ENCODE measurements at places on chromosomes 2 and 18.

DNA sequence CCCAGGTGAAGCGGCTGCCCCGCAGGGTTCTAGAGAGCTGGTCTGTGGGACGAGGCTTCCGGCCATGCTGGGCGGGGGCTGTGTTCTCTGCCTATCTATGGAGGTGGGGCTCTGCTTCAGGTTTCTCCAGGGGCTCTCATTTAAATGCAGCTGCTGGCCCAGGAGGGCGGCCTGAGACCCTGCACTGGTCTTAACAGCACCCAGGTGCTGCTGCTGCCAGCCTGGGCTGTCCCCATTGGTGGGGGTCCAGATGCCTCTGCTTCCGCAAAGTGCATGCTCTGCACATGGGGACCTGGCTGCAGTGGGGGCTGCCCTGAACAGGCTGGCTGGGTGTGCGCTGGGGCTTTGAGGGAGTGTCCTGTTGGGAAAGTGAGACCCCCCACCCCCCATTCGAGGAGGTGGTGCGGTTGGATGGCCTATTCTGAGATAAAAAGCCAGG, 29.7 kb upstream of the ALLC start:
- no peak for DNase-seq

DNA sequence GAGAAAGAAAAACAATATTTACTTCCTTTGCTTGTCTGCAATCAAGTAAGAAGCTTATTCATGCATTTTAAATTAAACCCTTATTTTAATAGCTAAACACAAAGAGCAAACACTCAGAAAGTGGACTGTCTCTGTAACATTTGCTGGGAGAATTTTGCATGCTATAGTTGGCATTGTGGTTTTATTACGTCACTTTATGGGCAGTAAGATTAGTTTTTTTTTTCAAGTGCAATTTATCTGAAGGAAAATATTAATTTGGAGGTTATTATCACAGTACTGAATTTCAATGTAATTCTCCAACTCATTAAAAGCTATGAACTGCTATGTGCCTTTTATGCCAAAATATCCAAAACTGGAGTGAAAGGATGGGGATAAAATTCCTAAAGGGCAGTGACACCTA, 103.3 kb downstream of the TMEFF2 start:
- no peak for DNase-seq

GRCh38 chr18:37242826-37243560, 322.6 kb downstream of the CELF4 start:
- no peak for DNase-seq

GRCh38 chr2:142131010-142131669, at the start of gene LRP1B:
LRP1B (minus strand) TSS chr2:142131016; CDS start chr2:142130729, 287 bp downstream.
- peak; percentile 30 for DNase-seq

- DNase-seq: no peak
Observed at GRCh38 chr2:37698931-37699481, 27.6 kb upstream of the CDC42EP3 start.

GRCh38 chr2:174678395-174678794, 80.8 kb upstream of the WIPF1 start:
- DNase-seq: no peak

- no peak for DNase-seq
Observed at GRCh38 chr2:170882758-170883157, 46.3 kb upstream of the GORASP2 start.

DNA sequence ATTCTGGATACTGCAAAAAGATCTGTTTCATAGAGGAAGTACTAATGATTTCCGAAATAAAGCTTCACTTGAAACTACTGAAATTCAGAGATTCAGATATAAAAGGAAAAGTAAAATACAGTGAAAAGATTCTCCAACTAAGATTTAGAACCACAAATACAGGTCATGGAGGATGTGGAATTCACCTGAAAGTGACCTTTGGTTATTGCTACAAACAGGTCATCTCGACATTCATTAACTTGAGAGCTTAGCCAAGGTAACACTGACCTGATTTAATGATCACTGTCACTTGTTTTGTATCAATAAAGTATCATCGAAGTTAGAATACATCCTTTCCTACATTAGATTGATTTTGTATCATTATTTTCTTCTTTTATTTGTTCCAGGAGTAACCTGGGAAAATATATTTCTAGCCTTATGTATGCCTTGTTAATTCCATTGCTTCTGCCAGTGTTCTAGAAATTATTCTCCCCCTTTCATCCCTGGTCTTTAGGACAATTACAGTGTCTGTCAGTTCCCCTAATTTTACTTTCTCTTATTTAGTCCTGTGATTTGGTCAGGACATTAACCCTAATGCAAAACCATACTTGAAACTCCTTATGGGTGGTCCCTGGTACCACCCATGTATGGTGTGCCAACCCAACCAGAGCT, 420.1 kb downstream of the LRP1B start:
- DNase-seq: no peak

GRCh38 chr2:208798698-208799097, 392.1 kb downstream of the PTH2R start:
- DNase-seq: no peak

DNA sequence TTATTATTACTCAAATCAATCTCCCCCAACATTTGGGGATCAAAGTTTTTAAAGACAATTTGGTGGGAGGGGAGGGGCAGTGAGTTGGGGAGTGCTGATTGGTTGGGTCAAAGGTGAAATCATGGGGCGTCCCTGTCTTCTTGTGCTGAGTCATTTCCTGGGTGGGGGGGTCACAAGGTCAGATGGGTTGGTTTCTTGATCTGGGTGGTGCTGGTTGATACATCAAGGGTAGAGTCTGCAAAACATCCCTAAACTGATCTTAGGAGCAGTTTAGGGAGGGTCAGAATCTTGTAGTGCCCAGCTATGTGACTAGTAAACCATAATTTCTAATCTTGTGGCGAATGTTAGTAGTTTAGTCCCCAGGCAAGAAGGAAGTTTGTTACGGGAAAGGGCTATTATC, 67.4 kb downstream of the MOGAT1 start:
- DNase-seq: no peak

DNA sequence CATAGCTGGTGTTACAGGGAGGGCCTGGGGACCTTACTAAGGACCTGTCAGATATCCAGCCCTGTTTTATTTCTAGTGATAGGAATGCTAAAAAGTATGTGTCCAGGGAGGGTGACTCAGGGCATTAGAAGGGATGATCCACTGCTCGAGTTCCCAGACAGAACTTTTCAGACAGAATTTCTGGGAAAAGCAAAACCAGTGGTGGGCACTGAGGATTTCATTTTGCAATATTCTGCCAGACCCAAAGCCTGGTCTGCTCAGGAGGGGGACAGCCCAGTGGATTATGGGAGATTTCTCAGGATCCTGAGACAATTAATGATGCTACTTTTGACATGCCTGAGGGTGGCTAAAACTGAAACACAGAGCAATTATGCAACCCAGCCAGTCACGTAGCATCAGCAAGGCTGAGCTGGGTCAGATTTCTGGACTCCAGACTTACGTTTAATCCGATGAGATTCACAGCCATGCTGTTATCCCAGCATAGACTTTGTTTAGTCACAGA, 4.7 kb upstream of the KCNE4 start:
- DNase-seq: no peak

DNA sequence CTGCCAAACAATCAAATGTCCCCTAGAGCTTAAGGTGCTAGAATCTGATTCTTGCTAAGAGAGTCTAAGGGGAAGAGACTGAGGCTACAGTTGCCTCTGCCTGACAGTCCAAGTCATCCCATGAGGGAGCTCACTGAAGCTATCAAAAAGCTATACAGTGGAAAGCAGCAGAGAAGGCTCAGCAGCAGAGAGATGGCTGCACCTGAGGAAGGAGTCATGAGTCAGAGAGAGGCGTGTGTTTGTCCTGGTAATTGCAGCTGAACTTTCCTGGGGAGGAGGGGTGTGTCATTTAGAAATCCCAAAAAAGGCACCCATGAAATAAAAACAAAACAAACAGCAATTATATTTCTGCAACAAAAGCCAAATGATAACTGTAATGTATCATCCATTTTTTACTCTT, 305.2 kb upstream of the UBE2E3 start:
- DNase-seq: no peak

DNA sequence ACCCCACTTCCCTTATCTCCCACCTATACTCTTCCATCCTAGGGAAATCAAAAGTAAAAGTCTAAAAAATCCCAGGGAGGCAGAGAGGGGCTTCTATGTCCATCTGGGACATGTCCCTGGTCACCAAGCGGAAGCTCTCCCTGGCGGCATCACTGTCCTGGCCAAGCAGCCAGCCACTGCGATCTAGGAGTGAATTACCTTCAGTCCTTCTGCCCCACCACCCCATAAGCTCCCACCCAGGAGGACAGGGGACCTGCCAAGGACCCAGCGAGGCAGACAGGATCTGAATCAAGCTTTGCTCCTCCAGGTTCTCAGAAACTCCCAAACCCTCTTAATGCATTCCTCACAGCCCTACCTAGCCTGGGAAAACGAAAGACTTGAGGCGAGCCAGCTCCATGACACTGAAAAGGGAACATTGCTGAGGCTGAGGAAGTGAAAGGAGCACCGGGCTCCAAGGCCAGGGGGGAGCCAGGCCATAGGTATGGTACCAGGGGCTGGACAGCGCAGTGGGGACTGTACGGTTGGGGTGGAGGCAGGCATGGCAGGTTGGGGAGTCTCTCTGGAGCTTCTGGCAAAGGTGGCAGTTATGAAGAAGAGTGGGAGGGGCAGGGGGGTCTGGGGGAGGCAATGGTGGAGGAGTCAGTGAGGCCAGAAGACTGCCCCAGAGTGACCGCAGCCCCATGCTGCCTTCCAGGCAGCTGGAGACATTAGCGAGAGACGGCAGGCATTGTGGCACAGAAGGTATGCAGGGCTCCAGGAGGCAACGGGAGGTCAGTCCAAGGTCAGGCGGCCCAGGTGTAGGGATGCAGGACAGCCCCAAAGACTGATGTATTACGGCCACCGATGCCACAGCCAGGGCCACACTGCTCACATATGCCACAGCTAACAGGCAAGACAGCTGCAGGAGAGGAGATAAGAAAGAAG, 2.7 kb upstream of the SLC23A3 start:
- DNase-seq: no peak

DNA sequence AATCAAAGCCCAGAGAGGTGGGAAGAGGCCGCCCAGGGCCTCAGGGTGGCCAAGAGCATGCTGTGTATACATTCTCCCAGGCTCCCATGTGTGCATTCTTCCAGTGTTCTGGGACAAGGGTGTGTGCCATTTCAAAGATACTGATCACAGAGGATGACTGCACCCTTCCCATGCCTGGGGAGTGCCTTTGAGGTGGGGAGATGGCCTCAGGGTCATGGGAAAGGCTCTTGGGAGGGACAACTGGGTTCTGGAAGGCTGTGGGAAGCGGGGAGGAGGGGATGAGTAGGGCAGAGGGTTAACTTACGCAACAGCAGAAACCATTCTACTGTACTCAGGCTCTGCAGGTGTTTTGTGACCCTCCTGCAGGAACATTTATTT, 40.9 kb downstream of the KLHL29 start:
- no peak for DNase-seq

- DNase-seq: no peak
Observed at GRCh38 chr2:75582840-75583239, 22.1 kb upstream of the EVA1A start.

DNA sequence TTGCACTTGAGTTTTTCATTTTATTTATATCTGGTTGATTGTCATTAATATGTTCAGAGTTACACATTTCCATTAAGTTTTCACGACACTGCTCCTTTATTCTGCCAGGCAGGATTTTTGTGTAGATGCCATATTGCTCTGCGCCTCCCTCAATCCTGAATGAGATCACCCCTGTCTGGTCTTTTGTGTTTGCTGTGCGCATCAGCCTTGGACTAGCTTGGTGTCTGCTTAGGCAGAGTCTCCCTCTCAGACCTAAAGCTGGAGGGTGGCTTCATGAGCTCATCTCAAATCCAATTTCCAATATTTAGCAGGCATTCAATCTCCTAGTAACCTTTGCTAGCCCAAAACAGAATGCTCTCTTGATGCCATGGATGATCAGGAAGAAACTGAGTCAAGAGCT, 137.4 kb downstream of the SMAD7 start:
- no peak for DNase-seq

GRCh38 chr18:70273021-70273420, 15.8 kb upstream of the SOCS6 start:
- DNase-seq: no peak

GRCh38 chr2:1223791-1224190, 189.5 kb upstream of the TPO start:
- no peak for DNase-seq

- no peak for DNase-seq
Observed at GRCh38 chr2:192932376-192932775, 737.6 kb upstream of the TMEFF2 start.

- DNase-seq: no peak
Observed at GRCh38 chr2:6301426-6301825, 564.3 kb downstream of the CMPK2 start.

GRCh38 chr18:378079-378478, 110.2 kb upstream of the THOC1 start:
- no peak for DNase-seq

DNA sequence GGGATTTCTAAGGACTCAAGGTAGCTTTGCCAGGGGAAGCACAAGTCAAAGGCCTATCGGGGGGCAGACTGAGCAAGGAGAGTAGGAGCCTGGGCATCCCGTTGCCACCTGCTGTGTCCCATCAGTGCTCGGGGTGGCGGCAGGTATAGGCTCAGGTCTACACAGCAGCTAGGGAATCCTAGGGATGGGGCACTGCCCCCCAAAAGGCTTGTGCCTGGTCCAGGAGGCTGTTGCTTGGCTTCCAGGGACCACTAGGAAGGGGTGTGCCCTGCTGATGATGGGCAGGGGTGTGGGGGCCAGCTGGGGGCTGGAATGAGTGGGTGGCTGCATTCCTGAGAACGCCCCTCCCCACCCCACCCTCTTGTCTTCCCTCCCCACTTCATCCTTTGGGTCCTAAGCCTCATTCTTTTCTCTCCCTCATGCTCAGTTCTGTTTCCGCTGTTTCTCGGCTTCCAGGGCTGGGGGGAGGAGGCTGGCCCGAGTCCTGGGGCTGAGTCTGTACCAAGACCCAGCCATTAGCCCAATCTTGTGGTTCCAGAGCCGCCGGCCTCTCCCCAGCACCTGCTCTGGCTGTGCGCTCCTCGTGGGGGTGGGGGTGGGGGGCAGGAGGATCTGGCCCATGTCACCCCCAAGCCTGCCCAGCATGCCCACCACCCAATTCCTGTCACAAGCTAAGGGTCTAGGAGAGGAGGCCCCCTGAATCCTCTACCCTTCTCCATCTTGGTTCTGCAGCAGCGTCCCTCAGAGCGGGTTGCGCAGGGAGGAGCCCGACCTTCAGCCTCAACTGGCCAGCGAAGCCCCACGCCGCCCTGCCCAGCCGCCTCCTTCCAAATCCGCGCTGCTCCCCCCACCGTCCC, 12.8 kb downstream of the SPEG start:
- DNase-seq: no peak

GRCh38 chr2:195486987-195487644, 169.9 kb upstream of the SLC39A10 start:
- no peak for DNase-seq
